ENCODE measurements at places on chromosomes 16 and 17.

- DNase-seq: no peak
Observed at GRCh38 chr16:74577882-74578366, 29.0 kb downstream of the GLG1 start.

- no peak for DNase-seq
Observed at GRCh38 chr17:70956726-70957125, 787.4 kb downstream of the KCNJ2 start.

DNA sequence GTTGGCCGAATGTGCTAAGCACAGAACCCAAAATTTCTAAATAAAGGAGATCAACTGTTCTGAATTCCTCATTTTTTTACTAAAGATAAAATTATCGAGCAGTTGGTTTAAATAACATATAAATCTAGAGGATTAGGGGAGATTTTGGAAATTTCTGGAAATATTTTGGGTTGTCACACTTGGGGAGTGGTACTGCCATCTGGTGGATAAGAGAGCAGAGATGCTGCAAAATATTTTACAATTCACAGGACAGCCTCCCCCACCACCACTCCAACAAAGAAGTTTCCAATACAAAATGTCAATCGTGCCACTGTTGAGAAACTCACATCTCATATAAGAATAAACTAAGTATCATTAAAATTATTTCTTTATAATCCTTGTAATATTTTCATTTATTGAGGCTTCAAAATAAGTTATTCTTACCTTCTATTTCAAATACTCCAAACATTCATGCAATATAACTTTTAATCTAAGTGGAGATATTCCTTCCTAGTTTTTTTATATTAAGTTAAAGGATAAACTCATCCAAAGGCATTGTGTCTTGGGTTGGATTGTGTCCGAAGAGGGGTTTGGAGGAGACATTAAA is 17.0 kb upstream of the ABCA8 start:
- no peak for DNase-seq

DNA sequence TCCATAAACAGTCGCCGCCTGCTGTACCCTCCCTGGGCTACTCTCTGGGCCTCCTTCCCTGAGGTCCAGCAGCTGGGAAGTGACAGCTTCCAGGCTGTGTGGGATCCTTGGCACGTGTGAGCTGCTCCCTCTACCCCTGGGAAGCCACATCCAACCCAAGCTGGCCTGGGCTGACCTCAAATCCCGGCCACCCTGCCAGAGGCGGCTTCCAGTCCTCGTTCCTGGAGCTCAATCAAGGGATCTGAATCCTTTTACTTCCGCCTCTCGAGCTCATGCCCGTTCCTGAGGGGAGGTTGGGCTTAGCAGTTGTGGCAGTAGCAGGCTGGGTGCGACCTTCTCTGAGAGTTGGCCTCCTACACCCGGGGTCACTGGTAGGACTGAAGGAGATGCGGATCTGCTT is 82.5 kb downstream of the NETO2 start:
- no peak for DNase-seq

DNA sequence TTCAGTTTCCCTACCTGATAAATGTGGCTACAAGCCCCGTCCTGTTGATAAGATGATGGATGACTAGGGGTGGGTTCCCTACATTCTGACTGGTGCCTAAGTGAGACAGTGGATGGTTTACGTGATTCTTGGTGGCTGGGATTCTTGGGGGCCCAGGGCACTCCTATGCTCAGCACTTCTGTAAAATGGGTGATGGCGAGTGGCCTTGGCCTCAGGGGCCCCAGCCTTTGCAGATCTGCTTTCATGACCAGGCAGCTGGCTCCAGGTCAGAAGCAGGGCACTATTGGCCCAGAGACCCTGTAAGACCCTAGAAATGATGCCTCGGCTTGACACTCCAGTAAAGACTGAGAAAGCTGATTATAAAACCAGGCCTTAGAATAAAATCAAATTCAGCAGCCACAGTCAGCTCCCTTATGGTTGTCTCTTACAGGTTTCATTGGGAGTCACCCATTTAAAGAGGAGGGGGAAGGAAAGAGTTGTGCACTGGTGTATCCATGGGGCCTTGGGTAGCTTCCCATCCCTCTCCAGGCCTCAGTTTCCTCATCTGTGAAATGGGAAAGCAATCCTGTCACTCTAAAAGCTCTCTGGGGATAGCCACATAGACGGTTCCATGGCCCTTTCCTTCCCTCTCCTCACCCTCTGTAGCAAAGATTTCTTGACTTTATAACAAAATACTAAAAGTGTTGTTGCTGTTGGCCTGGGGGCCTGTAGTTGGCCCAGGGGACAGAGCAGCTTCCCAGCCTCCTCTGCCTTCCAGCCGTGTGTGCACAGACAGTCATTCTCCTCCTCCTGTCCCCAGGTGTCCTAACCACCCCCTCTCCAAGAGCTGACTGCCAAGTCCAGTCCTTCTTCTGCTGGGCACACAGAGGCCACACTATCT is 1.2 kb downstream of the SNX20 start:
- DNase-seq: no peak

Measured in memory B cell (primary cell).